NCI-H1436 (cell line): ENCODE measurements at places on chromosomes 7 and 10.

DNA sequence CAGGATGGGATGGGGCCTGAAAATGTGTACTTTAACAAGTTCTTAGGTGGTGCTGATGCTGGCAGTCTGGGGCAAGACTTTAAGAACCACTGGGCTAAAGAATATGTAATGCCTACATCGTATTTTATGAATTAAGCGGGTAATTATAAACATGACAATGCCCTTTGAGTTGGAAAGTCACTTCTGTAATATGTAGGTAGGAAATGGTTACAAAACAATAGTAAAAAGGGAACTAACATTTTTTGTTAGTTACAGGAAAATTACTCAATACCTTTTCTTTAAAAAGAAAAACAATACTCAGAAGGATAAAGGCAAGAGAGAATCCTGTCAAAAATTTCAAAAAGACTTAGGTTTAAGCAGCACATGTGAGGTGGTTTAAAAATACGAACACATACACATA, 48.3 kb upstream of the STEAP4 start:
- DNase-seq: no peak

DNA sequence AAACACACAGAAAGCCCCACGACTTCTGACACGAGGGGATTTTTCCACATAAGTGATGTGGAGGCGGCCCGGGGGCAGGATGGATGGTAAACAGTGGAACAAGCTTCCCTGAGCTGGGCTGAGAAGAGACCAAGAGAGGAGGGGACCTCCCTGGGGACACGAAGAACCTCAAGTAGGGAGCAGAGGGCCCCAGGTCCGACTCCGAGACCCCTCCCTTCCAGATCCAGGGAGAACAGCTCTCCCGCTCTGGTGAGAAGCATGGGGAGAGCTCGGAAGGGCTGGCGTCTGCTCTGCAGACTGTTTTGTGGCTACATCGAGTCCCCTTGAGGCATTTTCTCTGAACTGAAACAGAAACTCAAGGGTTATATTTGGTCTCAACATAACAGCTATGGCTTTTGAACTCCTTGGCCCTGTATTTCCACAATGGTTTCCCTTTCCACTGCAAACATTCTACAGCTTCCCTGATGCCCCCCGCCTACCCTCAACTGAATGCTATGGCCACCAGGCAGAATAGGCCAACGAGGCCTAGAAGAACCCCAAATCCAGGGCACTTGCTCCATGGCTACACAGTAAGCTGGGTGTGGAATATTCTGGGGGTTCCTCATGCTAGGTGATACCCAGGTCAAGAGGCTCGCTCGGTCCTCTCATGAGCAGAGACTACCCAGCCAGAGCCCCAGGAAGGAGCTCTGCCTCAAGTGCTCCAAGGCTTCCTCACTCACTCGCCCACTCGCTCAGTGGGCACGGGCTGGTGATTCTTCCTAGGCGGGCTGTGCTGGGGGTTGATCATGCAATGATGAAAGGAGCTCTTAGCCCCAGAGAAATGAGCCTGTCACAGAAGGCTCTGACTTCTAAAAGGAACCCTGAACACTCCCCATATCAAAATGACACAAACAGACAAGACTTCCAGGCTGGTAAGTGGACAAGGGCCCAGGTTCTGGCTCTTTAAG, 47.5 kb downstream of the FAM53B start:
- no peak for DNase-seq

DNA sequence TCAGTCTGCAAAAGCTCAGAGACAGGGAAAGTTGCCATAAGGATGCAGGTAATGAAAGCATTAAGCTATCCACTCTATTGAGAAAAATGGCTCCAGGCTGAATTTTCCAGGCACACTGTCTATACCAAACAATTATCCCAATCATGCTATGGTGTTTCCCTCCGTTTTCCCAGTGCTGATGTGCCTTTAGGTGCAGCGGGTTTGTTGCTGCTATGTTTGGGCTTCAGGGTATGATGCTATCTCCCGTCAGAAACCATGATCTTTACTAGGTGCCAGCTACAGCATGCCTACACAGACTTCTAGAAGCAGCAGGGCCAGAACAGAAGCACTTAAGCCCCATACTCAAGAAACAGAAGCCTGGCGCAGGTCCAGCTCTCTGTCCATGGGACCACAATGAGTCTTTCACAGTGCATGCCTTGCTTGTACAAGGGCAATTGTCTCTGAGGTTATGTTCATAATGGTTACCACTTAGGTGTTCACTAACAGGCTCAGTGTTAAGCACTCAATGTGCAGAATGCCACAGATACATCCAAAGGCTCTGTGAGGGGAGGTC, 19.4 kb downstream of the STEAP1B start:
- no peak for DNase-seq

DNA sequence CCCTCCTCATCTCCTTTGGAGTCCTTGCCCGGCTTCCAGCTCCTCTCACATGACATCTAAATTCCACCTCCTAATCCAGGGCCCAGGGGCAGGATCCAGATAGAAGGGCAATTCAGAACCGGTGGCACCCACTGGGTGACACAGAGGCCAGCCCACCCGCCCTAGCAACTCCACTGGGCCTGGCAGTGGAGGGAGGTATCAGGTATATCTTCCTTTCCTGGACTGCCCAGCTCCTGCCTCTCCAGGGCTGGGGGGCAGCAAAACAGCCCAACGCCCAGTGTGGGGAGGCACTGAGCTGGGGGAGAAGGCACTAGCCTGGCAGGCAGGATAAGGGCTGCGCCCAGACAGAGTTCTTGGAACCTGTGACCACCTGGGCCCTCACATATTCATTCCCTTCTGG, 10.4 kb upstream of the TRIM8 start:
- no peak for DNase-seq

DNA sequence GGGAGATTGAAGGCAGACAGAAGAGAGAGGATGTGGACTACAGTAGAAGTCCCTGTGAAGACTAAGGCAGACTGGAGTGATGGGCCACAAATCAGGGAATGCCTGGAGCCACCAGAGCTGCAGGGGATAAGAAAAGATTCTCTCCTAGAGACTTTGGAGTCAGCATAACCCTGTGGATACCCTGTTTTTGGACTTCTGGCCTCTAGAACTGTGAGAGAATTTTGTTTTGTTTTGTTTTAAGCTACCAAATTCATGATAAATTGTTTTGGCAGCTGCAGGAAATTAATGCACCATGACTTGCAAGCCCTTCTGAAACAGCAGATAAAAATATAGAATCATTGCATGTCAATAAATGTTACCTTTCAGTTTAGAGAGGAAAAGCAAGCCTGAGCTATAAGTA, 41.3 kb downstream of the INHBA start:
- no peak for DNase-seq

GRCh38 chr10:76033457-76034196, 602.2 kb downstream of the LRMDA start:
- DNase-seq: no peak

DNA sequence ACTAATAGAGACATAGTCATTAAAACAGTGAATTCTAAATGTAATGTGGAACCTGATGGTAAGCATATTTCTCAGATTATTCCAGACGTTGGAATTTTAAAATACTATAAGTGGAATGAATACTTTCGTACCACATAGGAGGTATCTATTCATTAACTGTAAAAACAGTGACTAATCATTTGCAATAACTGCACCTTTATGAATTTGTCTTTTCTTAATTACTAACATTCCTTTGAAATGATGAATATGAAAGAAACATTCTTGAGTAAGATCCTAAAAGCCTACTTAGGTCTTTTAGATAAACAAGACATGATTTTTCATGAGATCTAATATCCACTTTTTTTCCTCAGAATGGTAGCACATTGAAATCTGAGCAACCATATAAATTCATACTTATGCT, 549.0 kb upstream of the LRRN3 start:
- no peak for DNase-seq
